ACHN (cell line): ENCODE measurements at places on chromosomes 3 and 15.

GRCh38 chr15:25611603-25612002 lies 172.8 kb upstream of the UBE3A start:
- no peak for DNase-seq

GRCh38 chr15:76846782-76847181 lies 58.4 kb downstream of the SCAPER start:
- DNase-seq: no peak

DNA sequence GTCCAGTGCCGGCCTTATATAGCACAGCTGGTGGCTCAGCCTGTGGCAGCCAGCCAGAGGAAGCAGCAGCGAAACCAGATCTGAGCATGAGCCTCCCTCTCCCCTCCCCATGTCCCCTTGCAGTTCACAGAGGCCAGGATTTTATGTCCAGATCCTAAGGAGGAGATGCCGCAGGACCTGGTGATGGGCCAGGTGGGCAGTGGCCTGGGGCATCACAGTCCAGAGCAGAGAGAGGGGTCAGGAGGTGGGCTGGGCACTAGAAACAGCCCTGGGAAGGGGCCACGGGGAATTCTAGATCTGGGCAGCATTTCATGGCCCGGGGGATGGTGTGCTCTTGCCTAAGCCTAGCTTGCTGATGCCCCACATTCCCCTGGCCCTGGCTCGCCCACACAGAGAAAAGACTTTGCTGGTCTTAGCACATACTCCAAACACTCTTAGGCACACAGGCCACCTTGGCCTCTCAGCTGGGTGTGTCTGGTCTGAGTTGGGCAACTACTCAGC lies 259 bp upstream of the CILP start:
- no peak for DNase-seq

DNA sequence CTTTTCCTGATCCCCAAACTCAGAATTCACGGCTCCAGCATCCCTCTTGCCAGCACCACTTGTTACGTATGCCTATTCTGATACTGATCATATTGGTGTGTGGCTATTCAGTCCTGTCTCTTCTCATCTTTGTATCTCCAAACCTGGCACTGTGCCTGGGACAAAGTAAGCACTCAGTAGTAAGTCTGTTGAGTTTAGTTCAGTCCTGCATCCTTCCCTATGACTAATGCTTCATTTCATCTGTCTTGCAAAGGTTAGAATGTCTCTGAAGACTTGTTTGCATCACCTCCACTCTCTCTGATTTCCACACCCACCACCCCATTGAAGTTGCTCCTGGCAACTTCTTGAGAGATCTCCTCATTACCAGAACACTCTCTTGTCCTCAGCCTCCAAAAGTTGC lies 80.3 kb downstream of the HMG20A start:
- DNase-seq: no peak

GRCh38 chr3:20462723-20463122 lies 276.7 kb upstream of the SGO1 start:
- no peak for DNase-seq
